Calu3 (cell line): ENCODE measurements at places on chromosomes 11 and 22. TPM values are rescaled to one million over a fixed set of nuclear protein-coding genes. Genes with fewer than 3 reads are reported as not detected.

- DNase-seq: peak; percentile 80
Observed at GRCh38 chr11:68677432-68677831, 6.9 kb upstream of the GAL start.

GRCh38 chr22:37744589-37744988 lies 47.7 kb downstream of the TRIOBP start:
- DNase-seq: no peak

- no peak for DNase-seq
Observed at GRCh38 chr22:50601669-50602337, 1.2 kb downstream of the MAPK8IP2 start.

DNA sequence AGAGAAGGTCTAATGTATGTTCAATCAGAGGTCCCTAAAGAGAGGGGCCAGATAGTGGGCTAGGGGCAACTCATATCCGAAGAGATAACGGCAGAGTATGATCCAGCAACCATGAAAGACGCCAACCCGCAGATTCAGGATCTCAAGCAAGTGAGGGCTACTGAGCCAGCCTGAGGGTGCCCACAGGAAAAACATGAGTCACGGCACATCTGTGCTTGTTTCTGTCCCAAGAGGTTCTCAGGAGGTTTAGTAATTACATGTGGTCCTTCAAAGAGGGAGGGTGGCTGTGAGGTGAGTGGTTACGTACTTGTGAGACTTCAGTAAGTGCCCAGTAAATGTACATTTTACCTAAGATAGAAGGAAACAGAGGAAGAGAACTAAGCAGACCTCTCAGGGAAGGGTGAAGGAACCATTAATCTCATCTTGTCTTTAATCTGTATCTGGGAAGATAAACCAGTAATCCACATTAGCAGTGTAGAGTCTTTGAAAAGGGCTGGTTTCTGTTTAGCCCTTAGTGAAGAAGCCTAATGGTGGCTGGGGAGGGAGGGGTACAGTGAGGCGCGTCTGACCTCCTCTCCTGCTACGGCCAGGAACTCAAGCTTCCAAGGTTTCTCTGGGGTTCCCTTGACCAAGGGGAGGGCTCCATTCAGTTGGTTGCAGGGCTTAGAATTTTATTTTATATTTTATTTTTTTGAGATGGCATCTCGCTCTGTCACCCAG lies 10.2 kb downstream of the SIRT3 start:
- DNase-seq: no peak

- DNase-seq: no peak
Observed at GRCh38 chr22:47605886-47606285, 843.4 kb downstream of the TBC1D22A start.

DNA sequence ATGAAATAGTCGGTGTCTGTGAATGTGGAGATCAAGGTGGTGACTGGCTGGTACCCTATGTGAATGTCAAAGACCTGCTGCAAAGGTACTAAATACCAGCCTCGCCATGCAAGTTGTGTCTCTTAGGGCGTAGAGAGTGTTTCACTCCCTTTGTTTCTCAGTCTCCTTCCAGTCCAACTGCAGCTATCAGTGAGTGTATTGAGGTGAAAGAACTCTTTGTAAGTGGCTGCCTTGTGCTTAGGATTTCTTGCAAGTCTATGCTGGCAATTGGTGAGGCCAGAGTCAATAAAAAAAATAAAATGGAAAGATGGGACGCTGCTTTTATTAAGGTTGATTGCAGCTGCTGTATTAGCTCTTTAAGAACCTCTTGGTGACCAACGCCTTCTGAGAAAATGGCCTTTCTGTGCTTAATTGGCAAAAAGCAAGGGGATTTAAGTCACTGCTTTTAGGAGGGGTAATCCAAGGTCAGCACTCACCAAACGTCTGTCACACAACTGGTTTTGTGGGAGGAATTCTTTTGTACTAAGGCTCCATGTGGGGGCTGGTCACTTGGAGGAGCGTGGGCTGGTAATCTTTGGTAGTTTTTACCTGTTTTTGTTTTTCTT lies 95.1 kb downstream of the PARVA start:
- DNase-seq: no peak

DNA sequence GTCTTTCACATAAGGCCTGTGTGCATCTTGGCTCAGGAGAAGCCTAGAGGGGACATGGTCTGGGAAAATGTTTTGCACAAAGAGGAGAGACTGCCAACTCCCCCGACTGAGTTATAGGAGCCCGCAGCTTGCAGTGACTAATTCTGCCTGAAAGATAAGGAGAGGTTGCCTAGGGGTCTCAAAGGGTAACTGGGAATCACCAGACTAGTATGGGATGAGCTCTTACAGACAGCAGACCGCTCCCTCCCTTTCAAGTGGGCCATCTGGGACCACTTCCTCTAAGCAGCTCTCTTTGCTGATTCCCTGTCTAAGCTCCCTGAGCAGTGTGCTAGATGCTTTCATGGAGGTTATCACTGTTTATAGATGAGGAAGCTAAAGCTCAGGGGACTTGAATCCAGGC lies 105.1 kb downstream of the TENM4 start:
- no peak for DNase-seq

DNA sequence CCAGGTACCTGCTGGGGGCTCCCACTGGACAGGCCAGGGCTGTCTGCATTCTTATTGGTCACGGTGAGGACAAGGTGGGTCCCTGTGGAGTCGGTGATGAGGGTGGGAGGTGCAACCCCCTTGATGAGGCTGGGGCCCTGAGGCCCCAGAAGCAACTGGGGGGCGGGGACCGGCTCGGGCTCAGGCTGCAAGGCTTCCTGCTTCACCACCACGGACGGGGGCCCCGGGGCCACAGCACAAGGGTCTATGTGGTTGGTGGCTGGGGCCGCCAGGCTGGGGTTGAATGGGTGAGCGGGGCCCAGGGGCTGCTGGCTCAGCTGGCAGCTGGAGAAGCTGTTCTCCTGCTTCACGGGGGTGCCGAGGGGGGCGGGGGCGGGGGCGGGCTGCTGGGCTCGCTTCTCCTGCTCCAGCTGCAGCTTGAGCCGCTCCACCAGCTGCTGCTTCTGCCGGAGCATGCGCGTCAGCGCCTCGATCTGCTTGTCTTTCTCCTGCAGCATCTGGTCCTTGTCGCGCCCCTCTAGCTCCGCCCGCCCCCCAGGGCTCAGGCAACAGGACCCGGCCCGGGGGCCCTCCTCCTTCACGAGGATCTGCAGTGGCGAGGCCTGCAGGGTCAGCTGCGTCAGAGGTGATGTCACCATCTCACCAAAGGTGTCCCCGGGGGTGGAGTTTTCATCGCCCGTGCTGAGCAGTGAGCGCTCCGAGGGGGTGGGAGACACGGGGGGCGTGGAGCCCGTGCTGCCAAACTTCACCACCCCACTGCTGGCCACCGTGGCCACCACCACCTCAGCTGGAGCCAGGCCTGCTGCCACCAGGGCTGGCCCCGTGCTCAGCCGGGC lies 48.2 kb downstream of the SGSM3 start:
- no peak for DNase-seq

GRCh38 chr11:6395470-6396060 lies 5.3 kb downstream of the SMPD1 start:
- no peak for DNase-seq

GRCh38 chr22:40107851-40108378 lies 69.8 kb upstream of the TNRC6B start:
- peak; percentile 46 for DNase-seq

Gene MGAT3
- total RNA-seq: 33.0 and 51.5 TPM in 2 replicates

Gene PACSIN3
- total RNA-seq: 22.1 and 26.5 TPM in 2 replicates

Gene INPP5J
- total RNA-seq: 4.1 and 4.2 TPM in 2 replicates
